ENCODE measurements at places on chromosomes 11 and 22. TPM values are rescaled to one million over a fixed set of nuclear protein-coding genes. Genes with fewer than 3 reads are reported as not detected.

POU2AF1 gene
- total RNA-seq, result 35.2 TPM

OR51B5 gene
- not detected for total RNA-seq

PCSK7 gene
- 154 TPM for total RNA-seq

TSPAN32 gene
- total RNA-seq, result 4.6 TPM

VPREB3 gene
- total RNA-seq, result not detected

NRIP3 gene
- total RNA-seq, result 5.5 TPM

KMT5B gene
- 31.5 TPM for total RNA-seq

FOLR2 gene
- total RNA-seq, result not detected

DNA sequence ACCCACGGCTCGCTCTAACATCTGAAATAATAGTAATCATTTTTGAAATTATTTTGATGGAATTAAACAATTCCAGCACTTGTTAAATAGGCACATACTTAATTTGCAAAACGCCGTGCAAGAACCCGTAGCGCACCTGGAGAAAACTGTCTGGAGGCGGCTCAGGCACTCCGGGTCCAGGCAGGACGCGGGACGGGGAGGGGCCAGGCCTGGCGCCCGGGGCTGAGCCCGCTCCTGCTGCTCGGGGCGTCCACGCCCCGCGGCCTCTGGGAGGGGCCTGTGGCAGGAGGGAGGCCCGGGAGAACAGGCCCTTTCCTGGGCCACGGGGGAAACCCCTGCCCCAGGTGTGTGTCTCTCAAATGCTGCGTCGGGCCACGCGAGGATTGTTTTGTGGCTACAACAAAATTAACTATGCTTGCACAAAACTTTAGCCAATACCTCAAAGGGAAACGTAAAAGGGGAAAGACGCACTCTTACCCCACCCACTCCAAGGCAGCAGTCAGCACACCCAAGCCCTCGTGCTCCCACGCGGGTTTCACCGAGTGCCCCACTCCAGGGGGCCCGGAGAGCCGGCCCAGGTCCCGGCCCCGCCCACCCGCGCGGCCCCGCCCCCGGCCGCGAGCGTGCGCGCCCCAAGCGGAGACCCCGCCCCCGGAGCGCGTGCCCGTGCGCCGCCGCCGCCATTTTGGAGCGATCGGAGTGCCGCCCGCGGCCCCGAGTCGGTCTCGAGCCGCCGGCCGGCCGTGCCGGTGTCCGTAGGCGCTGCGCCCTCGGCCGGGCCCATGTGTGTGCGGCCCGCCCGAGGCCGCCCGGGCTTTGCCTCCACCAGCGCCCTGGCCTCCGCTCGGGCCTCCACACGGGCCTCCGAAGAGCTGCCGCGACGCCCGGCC lies at the start of gene PPP6R2:
PPP6R2 (plus strand) TSS at position 677 of the 890 bp plus-strand sequence. CDS start 50,582 bp downstream, outside the sequence.
- peak; percentile 82 for DNase-seq

GRCh38 chr11:125330462-125331325 lies 165.4 kb downstream of the FEZ1 start:
- DNase-seq, result no peak

DNA sequence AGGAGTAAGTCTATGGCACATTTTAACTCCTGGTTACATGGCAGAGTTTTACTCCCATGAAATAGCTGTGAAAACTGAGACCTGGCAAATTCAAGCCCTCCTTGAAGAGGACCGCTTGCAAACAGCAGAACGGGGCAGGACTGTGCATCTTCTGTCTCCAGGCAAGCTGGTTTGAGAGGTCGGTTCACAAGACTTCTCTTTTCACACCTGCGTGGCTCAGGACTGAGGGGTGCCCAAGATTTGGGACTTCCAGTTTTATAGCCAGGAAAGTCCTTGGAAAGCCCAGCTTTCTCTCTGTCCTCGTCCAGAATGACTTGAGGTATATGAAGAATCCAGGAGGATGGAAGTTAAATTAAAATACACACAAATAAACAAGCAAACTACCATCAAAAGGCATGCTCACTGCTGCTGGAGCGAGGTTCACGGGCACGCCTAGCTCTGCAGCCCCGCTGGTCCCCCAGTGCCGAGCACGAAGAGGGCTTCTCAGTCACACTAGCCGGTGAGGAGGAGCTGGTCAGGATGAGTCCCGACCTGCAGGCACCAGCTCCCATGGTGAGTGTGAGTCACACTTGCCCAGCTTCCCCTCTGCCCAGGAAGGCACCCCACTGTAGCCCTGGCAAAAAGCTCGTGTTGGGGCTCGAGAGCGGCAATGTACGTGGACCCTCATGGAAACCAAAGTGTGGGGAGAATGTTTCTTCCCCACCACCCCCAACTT lies 1382.4 kb downstream of the BRD1 start:
- DNase-seq, result no peak

DNA sequence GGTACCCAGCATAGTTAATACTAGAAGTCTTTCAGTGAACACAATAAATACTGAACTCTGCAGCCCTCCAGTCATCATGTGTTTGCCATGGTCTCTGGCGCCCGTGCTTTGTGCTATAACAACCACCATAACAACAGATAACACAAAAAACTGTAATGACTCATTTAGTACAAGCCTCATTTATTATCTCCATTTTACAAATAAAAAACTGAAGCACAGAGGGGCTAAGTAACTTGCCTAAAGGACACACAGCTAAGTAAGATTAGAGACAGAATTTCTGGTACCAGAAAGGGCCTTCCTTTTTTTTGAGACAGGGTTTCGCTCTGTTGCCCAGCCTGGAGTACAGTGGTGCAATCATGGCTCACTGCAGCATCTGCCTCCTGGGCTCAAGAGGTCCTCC lies 19.5 kb downstream of the RBFOX2 start:
- DNase-seq, result no peak

DNA sequence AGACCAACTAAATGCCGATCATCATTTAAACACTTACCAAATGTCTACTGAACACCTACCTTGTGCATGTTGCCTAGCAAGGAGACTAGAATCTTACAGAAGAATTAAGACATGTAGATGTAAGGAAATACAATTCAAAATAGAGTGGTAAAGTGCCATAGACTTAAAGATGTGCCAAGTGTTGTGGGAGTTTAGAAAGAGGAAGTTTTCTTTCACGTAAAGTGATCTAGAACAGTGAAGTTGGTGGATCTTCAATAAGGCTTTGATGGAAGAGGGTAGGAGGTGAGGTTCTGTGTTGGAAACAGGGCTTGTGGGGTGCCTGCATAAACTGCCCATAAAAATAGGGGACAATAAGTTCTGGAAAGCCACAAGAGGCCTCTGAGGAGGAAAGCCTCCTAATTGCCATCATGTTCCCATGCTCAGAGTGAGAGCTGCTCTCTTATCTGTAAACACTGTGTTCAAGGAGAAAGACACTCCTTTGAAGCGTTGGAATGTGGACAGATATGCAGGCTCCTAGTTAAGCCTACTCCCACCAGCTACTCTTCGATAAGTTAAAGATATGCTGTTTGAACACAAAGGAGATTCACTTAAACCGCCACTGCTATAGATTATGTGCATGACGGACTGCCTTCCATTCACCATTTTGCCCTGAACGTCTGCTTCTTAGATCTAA lies 66.7 kb downstream of the HSD17B12 start:
- DNase-seq, result no peak

DNA sequence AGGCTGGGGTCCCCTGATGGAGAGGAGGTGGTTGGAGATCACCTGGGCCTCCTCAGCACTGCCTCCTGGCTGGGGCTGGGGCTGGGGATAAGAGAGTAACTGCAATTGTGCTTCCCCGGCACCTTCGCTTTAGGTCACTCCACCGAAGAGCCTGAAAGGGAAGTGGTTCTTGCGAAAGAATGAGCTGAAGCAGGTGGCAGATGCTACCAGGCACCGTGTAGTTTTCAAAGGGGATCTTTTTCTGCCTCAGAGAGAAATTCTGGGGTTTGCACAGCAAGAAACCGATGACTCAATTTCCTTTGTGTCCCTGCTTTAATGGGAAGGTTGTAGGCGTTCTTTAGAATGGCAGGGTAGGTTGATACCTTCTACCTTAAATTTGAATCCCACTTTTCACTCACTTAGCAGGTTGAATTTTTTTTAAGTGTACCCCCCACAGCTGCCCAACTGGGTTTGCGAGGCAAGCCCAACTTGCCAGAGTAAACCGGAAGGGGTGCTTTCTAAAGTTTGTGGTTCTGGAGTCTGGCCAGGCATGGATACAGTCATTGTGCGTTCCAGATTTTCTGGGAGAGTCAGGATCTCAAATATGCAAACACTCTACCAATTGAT lies 5.3 kb downstream of the CD44 start:
- peak; percentile 62 for DNase-seq

DNA sequence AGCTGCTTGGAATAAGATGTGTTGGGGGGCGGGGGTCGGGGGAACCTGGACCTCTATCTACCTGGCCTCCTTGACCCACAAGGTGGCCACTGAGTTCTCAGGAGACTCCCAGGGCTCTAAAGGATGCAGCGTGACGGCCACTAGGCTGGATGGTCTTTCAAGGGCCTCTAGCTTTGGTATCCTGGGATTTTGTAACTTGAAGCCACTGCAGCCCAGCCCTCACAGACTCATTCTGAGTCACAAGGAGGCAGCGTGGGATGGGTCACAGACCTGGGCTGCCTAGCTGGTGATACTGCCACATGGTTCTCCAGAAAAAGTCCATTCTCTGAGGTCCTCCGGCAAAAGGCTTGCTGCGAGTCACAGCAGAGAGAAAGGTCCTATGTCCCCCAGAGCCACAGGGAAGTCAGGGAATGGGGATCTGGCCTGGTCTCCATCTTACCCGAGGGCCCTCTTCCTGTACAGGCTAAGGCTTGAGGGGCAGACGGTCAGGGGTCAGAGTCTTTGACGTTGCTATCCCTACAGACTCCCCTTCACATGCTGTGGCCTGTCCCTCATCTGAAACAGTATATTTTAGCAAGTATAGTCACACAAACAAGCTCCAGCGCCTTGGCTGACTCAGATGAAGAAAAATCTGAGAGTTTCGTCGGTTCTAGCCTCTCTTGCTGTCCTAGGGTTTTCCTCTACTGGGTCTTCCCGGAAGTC lies 52.4 kb downstream of the KCNC1 start:
- no peak for DNase-seq

DNA sequence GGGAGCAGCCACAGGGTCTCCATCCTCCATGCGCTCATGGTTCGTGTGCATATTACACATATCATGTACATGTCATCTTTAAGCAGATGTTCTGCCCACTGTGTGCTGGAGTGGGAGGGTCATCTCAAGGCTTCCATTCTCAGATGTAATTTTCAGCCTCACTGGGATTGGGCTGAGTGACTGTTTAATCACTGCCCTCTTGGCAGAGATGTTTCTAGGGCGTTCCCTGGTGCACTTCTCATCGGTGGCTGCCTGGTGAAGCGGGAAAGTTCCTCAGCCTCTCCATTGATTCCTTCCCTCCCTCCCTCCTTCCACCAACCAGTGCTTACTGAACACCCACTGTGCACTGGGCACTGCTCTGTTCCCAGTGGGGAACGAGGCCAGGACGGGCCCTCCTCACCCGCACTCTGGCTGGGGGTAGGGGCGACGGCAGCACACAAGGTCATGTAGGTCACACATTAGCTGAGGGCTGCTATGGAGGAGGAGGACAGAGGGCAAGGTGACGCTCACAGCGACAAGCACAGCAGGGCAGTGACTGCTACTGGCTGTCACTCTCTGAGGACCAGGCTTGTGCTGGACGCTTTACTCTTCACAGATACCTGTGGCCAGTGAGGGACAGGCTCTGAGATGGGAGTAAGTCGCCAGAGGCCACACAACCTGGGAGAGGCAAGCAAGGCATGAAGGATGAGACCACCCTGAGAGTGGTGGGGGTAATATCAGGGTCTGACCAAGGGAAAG lies 22.9 kb downstream of the GNAZ start:
- DNase-seq, result no peak

GRCh38 chr22:48576333-48577013 lies 1251.2 kb downstream of the BRD1 start:
- no peak for DNase-seq

GRCh38 chr22:26642465-26643417 lies 14.6 kb upstream of the MIAT start:
- peak; percentile 60 for DNase-seq

DNA sequence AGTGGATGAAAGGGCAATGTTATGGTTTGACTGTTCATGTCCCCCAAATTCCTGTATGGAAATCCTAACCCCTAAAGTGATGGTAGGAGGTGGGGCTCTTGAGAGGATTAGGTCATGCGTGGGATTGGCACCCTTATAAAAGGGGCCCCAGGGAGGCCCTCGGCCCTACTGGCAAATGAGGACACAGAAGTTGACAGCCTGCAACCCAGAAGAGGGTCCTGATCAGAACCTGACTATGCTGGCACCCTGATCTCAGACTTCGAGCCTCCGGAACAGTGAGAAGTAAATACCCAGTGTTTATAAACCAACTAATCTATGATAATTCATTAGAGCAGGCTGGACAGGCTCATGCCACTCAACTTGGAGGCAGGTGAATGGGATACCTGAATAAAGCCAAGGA lies 8.7 kb downstream of the IFITM10 start:
- DNase-seq, result no peak

DNA sequence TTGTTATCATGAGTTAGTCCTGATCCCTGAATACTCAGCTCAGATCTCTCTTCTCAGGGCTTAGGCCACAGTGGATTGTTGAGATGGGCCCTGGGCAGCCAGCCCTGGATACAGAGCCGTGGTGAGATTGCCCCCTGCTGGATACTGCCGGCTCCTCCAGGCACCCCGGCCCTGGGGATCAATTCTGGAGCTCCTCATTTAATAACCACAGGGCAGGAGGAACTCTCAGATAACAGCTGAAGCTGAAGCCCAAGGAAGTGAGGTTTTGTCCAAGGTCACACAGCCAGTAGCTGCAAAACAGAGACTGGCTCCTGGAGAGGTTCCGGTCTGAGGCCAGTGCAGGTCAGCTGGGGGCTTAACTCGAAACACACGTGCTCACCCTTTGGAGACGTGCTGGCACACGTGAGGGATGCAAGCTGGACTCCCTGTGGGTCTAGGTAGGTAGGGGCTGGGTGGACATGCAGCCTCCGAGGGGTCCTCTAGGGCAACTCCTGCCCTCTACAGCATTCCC lies 16.0 kb downstream of the USH1C start:
- peak; percentile 34 for DNase-seq

DNA sequence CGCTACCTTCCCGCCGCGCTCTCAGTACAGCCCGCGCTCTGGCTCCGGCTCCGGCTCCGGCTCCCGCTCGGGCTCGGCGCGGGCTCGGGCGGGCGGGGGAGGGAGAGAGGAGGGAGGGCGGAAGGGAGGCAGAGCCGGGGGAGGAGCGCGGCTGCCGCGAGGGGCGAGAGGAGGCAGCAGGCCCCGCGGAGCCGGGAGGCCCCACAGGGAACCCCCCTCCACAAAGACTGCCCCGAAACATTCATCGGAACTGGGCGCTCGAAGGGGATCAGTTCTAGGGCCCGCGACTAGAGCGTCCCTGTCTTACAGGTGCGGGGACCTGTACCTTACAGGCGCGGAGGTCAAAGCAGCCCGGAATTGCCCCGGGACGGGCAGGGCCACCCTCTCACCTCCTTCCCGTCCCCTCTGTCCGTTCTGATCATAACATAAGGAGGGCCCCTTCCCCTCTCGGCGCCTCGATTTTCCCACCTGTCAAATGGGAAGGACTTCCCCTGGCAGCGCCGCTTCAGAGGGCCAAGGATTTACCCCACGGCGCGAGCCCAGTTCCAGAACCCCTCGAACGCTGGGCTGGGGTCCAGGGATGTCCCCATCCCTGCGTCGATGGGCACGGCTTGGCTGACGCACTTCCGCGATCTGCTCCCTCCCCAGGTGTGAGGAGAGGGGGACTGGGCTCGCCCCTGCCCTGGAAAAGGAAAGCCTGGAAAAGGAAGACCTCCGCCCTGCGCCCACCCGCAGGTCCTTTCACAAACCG lies at the start of gene SHISA8:
SHISA8 (minus strand) TSS at position 40 of the 751 bp plus-strand sequence. CDS start 407 bp downstream, outside the sequence.
- DNase-seq, result peak; percentile 41

Measured in activated T-helper 2 cell treated with anti-CD3 and anti-CD28 coated beads, Interferon-gamma antibody, Interleukin-2, Interleukin-4, amounts not matched to agents 10 μg/mL and 5 μg/mL and 100 μg/mL, durations not matched to agents 14 hours and 24 hours and 36 hours (primary cell).